ENCODE measurements at places on chromosomes 16 and 17.
A peak's percentile ranks its signal among the peaks of the same experiment; 100 is the strongest.

DNA sequence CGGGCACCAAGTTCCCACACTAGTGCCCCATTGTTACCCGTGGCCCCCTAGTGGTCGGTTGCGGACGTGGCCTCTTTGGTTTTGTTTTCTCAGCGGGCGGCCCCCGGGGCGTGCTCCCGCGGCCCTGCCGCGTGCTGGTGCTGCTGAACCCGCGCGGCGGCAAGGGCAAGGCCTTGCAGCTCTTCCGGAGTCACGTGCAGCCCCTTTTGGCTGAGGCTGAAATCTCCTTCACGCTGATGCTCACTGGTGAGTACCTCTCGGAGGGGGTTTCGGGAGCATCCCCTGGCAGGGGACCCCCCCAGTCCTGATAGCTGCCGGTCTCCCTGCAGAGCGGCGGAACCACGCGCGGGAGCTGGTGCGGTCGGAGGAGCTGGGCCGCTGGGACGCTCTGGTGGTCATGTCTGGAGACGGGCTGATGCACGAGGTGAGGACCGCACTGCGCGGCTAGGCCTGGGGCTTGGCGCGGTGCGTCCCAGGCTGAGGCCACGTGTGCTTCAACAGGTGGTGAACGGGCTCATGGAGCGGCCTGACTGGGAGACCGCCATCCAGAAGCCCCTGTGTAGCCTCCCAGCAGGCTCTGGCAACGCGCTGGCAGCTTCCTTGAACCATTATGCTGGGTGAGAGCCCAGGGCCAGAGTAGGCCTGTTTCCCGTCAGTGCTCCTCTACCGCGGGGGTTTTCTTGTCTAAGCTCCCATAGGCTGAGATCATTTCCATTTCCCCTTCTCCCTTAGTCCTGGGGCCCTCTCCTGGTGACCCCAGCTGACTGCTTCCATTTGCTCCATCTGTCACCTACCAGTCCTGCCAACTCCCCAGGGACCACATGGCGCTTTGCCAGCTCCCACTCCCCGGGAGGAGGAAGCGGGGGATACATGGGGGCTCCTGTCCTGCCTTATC lies 1.7 kb downstream of the SPHK1 start:
- DNase-seq: peak; percentile 93

DNA sequence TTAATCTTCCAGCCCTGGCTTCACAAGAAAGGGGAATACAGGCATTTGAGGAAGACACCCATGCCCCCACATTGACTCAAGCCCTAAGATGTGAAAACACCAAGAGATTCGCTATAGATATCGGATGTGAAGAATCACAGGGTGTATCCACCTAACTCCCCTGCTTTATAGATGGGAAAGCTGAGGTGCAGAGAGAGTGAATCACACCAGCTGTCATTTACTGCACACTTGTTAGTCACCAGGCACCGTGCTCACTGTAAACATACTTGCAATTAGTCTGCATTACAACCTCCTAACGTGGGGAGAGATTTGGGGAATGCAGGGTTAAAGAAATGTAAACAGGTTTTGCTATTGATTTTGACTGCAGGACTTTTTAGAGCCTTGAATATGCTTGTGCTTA lies 325.5 kb downstream of the C16orf95 start:
- DNase-seq: peak; percentile 56

GRCh38 chr16:17555176-17555575 lies 84.4 kb upstream of the XYLT1 start:
- no peak for DNase-seq

DNA sequence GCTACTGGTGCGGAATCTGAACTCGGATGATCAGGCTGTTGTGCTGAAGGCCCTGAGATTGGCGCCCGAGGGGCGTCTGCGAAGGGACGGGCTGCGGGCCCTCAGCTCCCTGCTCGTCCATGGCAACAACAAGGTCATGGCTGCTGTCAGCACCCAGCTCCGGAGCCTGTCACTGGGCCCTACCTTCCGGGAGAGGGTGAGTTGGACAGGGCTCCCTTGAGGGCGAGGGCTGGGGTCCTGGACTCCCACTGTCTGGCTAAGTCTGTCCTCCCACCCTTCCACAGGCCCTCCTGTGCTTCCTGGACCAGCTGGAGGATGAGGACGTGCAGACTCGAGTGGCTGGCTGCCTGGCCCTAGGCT lies 16.7 kb upstream of the CTCF start:
- peak; percentile 36 for DNase-seq

DNA sequence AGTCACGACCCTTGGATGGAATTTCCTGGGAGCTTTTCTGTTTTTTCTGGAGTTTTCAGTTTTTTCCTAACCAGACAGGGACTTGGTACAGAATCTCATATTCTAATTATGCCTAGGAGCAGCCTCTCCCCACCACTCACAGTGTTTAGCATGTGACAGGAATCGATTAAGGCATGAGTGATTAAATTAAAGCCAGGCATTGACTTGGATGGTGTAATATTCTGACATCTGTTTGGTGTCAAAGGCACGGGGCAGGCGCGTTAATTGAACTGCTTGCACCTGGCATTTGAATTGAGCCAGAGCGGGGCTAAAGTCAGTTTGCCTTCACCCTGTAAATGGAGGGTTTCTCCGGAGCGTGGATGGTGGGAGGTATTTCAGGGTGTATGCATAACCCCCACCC lies 11.9 kb downstream of the MAPT start:
- no peak for DNase-seq

DNA sequence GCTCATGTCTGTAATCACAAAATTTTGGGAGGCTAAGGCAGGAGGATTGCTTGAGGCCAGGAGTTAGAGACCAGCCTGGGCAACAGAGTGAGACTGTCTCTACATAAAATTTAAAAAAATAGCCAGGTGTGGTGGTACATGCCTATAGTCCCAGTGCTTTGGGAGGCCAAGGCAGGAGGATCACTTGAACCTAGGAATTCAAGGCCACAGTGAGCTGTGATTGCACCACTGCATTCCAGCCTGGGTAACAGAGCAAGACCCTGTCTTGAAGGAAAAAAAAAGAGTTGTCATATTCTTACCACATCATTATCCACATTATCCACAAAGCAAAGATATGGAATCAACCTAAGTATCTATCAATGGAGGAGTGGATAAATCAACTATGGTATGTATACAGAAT lies 21.0 kb upstream of the MAPK3 start:
- DNase-seq: no peak

DNA sequence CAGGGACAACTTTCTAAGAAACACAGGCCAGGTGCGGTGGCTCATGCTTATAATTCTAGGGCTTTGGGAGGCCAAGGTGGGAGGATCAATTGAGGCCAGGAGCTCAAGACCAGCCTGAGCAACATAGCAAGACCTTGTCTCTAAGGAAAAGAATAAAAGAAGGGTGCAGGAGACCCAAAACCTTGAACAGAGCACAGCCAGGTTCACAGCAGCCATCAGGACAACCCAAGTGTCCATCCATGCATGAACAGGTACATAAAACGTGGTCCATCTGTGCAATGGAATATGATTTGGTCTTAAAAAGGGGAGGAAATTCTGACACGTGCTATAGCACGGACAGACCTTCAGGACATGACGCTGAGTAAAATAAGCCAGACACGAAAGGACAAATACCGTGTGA lies 91.0 kb downstream of the PGS1 start:
- no peak for DNase-seq

- no peak for DNase-seq
Observed at GRCh38 chr16:48102083-48103008, 53.4 kb downstream of the ABCC12 start.

- no peak for DNase-seq
Observed at GRCh38 chr16:15811481-15812400, 45.1 kb downstream of the MYH11 start.

DNA sequence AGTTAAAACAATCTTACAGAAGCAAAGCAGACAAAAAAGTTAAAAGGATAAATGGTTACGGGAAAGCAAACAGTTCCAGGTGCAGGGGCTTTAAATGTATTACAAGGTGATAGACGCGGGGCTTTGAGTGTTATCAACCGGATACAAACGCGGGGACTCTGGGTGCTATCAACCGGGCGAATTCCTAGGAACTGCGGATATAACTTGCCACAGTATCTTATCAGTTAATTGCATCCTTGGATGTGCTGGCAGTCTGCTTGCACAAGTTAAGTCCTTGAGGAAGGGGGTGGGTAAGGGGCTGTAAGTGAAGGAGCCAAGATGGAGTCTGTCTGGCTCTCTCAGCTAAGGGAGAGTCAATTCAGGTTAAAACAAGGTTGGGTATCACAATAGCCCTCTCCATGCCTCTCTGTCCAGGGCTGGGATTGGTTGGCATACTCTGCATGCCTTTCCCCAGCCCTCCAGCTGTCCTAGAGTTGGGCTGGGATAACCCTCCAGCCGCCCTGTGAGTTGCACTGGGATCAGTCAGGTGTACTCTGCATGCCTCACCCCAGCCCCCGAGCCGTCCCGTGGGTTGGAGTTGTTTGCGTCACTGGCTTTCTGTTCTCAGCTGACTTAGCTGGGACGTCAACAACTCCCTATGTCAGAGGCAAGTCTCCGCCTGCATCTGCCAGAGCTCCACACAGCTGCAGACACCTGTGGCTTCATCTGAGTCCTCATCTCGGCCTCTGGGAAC lies 40.9 kb downstream of the TMEM235 start:
- peak; percentile 97 for DNase-seq

- DNase-seq: no peak
Observed at GRCh38 chr16:62846399-62847057, 810.3 kb upstream of the CDH8 start.

GRCh38 chr16:48978501-48978900 lies 303.1 kb downstream of the CBLN1 start:
- no peak for DNase-seq

GRCh38 chr17:3985846-3986245 lies 21.6 kb upstream of the ATP2A3 start:
- peak; percentile 47 for DNase-seq

- no peak for DNase-seq
Observed at GRCh38 chr17:71966055-71966454, 154.8 kb upstream of the SOX9 start.

- no peak for DNase-seq
Observed at GRCh38 chr17:21012736-21013135, 30.1 kb downstream of the USP22 start.

GRCh38 chr16:64475627-64476351 lies 646.1 kb downstream of the CDH11 start:
- no peak for DNase-seq

DNA sequence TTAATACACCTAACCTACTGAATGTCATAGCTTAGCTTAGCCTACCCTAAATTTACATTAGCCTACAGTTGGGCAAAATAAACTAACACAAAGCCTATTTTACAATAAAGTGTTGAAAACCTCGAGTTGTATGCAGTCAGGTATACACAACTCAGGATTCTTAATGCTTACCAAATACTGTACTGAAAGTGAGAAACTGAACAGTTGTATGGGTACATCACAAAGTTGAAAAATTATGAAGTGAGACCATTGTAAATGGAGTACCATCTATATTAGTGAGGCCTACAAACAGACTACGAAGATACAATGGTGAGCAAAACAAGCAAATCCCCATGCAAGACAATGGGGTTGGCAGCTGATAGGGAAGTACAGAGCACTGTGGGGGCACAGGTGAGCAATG lies 79.7 kb downstream of the VAT1L start:
- no peak for DNase-seq

GRCh38 chr17:50102164-50102991 lies 7.2 kb downstream of the PDK2 start:
- DNase-seq: no peak

- DNase-seq: peak; percentile 78
Observed at GRCh38 chr16:85245307-85246172, 133.3 kb upstream of the CIBAR2 start.

DNA sequence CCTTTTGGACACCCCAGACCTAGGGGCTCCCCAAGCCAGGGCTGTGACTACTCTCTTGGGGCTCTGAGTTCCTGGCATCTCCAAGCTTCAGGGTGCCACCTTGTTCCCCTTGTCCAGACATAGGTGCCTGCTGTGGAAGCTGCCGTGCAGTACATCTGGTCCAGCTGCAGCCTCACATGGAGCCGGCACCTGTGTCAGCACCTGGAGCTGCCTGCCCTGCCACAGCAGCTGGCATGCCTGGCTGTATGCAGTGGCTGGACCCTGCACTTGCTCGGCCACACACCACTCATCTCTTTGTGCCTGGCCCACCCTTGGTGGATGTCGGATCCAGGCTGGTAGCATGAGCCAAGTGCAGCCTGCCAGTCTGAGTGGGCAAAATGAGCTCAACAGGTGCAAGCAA lies 775.8 kb downstream of the CDH11 start:
- DNase-seq: no peak

- peak; percentile 77 for DNase-seq
Observed at GRCh38 chr16:3158026-3158509, 23.2 kb downstream of the ZNF213 start.

GRCh38 chr16:48409839-48410632 lies 24.8 kb upstream of the SIAH1 start:
- DNase-seq: peak; percentile 67

GRCh38 chr16:56844056-56844455 lies 21.0 kb upstream of the SLC12A3 start:
- DNase-seq: no peak

DNA sequence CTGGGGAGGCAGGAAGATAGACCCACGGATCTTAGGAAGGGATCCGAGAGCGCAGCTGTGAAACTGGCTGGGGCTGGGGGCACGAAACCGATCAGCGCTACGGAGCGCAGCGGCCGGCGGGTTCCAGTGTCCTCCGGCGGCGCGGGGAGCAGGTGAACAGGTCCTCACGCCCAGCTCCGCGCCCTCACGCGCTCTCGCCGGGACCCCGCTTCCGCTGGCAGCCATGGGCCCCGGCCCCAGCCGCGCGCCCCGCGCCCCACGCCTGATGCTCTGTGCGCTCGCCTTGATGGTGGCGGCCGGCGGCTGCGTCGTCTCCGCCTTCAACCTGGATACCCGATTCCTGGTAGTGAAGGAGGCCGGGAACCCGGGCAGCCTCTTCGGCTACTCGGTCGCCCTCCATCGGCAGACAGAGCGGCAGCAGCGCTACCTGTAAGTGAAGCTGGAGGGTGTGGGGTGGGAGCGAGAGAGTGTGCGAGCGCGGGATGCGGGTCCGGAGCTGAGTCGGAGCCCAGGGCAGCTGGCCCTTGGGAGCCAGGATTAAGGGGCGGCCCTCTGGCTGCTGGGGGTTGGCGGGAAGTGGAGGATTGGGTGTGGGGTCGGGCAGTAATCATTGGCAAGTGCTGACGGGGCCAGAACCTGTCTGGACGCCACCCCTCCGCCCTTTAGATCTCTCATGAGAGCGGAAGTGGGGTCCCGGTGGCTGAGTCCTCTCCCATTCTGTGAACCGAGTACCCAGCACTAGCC lies 479 bp downstream of the ITGA3 start:
- DNase-seq: peak; percentile 96

- DNase-seq: peak; percentile 90
Observed at GRCh38 chr16:31477220-31478216, 5.4 kb upstream of the SLC5A2 start.

DNA sequence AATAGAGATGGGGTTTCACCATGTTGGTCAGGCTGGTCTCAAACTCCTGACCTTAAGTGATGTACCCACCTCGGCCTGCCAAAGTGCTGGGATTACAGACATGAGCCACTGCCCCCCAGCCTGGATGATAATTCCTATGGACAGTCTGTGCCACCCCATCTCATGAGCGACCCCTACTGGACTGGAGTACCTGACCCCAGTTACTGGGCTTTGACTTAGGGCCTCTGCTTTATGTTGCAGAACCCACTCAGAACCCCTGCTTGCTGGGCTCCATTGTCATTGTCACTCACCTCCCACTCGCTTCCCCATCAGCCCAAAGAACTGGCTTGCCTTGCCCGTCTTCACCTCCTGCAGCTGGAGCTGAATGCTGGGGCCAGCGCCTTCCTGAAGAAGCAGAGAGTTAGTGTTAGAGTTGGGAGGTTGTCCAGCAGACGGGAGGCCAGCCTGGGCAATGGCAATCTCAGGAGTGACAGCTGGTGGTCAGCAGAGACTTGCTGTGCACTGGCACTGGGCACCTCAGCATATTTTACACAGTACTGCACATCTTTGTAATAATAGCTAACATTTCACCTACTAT lies 4.0 kb downstream of the TAC4 start:
- DNase-seq: no peak
